ENCODE measurements at places on chromosomes 4 and X.

GRCh38 chr4:142960126-142960525, 114.0 kb upstream of the INPP4B start:
- no peak for DNase-seq

DNA sequence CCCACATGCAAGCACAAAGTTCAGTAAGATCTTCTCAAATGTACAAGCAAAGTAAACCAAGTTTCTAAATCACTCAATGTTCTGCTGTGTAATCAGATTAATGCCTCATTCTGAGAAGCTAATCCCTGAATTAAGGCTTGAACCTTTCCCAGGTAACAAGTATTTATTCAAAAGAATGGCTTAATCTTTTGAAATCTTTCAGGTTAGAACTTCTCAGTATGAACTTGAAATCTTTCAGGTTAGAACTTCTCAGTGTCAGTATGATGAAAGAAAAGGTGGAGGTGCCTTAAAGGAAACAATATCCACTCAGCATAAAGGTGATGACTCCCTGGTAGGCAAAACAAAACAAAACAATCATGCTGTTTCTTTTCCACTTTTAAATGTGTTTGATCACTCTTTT, 29.0 kb downstream of the TMPRSS11B start:
- no peak for DNase-seq

- DNase-seq = no peak
These were observed 537.5 kb downstream of the BCOR start for GRCh38 chrX:39560271-39560670.

DNA sequence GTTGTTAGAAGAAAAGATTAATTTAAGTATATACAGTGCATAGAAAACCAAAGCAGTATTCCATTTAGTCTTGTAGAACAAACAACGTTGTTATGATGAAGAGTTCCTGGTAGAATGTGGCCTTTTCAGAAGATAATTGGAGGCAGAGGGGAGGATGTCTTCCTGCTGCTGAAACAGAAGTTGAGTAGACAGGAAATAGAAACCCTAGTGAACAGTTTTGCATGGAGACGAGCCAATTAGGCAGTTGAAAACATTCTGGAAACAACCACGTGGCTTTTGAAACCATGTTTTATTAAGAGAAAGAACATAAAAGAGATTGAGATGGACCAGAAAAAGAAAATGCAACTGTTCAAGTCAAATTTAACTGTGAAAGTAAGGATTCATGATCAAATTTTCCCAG, 325.2 kb downstream of the CAMK2D start:
- DNase-seq = no peak

- no peak for DNase-seq
These were observed 180.4 kb downstream of the CPEB2 start for GRCh38 chr4:15182600-15183220.

- DNase-seq = no peak
These were observed 562.1 kb downstream of the TMA16 start for GRCh38 chr4:164056426-164057142.

DNA sequence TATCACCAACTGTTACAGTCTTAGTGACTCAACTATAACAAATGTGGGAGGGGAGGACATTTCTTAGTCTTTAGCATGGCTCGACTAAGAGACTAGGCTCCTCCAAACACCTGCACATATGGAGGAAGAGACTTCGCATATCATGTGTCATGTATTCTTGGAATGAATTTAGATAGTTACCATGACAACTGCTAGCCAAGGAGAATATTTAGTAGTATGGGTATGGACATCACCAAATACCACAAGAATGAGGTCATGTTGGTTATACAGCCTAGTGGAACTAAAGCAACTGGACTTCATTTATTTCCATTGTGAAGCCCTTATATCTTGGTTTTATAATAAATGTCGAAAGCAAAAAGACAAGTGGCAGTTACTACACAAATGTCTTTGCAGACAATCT, 512.3 kb downstream of the CFAP47 start:
- DNase-seq = no peak

- DNase-seq = no peak
These were observed 189.1 kb downstream of the SLC7A11 start for GRCh38 chr4:138052806-138053632.

DNA sequence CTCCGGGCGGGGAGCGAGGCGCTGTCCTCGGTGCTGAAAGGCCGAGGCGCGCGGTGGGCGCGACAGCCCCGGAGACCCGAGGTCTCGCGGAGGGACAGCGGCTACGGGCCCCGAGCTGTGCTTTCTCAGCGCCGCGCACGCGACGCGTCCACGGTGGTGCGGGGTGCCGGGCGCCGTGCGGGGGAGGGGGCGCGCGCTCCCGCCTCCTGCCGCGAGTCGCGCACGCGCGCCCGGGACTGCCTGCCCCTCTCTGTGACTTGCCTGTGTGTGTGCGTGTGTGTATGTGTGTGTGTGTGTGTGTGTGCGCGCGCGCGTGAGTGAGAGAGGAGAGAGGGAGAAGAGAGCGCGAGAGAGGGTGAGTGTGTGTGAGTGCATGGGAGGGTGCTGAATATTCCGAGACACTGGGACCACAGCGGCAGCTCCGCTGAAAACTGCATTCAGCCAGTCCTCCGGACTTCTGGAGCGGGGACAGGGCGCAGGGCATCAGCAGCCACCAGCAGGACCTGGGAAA, at the start of gene GRIA2:
GRIA2 (plus strand) TSS at position 358 of the 511 bp plus-strand sequence. CDS start 315 bp downstream, outside the sequence.
- DNase-seq = no peak

DNA sequence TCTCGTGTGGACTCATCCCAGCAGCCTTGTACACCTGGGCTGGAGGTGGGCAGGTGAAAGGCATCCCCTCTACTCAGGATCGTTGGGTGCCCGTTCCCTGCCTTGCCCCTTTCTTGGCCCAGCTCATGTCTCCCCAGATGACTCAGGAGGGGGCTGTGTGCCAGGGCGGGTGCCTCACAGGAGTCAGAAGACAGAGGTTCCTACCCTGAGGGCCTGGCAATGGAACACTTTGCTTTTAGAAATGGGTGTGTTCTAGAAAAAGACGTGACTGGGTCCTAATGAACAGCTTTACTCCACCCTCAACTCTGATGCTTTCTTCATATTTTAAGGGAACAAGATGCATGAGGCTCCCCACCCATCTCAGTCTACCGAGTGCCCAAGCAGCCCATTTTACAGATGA, 22.5 kb upstream of the TRIM2 start:
- no peak for DNase-seq

DNA sequence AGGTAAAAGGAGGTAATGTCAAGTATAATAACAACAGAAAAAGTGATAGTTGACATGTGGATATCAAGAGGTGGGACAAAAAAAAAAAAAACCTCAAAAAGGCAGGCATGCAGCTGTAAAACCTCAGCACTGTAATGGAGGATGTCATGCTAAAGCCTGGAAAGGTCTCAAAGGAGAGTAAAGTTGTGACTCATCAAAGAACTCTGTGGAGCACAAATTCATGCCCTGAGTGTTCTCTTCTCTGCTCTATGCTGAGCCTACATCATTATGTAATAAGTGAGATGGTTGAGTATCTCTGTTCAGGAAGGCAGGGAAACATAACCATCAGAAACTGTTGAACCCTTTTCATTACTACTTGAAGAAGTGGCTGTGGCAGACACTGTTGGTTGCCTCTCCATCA, 597.8 kb downstream of the BCOR start:
- DNase-seq = no peak

- DNase-seq = no peak
These were observed 25.6 kb upstream of the CORIN start for GRCh38 chr4:47863486-47863885.

- no peak for DNase-seq
These were observed 7.0 kb downstream of the USP46 start for GRCh38 chr4:52651996-52652672.

GRCh38 chrX:147803948-147804347, 107.8 kb upstream of the FMR1 start:
- no peak for DNase-seq

DNA sequence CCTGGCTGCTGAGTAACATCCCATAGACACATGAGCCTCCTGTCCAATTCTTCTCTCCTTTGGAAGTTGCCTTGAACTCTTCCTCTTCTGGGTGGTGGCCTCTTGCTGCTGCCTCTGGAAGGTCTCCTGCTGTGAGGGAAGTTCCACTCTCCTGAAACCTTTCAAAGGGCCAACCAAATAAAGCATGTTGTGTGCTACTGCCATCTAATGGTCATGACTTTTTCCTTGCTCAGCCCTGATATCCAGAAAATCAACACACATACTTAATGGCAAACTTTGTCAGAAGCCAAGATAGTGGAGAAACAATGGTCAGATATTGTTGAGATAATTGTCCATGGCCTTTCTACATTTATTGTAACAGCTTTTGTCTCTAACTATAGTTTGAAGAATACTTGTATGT, 19.1 kb upstream of the ZXDA start:
- DNase-seq = no peak

GRCh38 chr4:17670423-17670822, 56.0 kb downstream of the MED28 start:
- no peak for DNase-seq

- no peak for DNase-seq
These were observed 257.6 kb upstream of the DDX53 start for GRCh38 chrX:22742174-22742573.

GRCh38 chrX:20361890-20362262, 95.2 kb upstream of the RPS6KA3 start:
- no peak for DNase-seq

DNA sequence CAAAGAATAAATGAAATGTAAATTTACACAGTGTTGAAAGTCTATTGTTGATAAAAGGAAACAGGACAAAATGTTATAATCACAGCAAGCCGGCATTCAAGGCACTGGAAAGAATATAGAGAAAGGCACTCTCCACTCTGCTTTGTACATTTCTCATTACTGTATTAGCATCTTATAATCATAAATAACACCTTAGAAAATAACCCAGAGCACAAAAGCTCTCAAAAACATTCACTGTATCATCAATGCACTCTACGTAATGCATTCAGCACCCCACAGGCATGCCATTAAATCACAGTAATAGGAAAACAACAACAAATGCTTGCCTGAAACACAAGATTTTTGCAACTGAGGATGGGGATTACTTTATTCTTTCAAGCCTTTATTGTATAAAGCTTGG, 75.3 kb upstream of the TRPC3 start:
- DNase-seq = no peak

DNA sequence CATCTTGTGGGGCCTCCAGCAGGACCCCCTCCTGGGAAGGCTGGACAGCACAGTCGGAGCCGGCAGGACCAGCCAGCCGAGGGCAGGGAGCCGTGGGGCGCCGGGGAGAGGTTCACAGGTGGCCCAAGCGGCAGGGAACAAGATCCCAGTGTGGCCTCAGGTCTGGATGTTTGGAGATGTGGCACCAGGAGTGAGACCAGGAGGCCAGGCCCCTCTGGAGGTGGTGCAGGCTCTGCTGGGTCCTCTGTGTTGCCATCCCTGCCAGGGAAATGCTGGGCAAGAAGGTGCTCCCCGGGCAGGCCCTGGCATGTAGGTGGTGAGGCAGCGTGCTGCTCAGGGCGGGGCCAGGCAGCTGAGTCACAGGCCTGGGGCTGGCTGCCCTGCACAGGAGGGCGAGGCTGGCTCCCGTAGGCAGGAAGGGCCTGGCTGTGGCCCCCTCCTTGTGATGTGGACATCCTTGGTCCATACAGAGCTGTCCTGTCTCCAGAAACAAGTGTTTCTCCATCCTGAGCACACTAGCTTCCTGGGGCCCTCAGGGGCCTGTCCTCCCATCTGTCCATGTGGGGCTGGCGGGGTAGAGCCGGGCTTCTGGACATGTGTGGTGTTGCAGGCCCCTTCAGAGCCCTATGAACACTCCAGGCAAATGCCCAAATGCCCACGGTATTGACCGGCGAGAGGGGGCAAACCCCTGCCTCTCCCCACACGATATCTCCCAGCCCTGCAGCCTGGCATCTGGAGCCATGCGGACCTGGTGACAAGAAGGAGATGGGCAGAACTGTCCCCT, 4.8 kb upstream of the HGFAC start:
- no peak for DNase-seq

- DNase-seq = no peak
These were observed 43.8 kb downstream of the PDS5A start for GRCh38 chr4:39933671-39934590.

DNA sequence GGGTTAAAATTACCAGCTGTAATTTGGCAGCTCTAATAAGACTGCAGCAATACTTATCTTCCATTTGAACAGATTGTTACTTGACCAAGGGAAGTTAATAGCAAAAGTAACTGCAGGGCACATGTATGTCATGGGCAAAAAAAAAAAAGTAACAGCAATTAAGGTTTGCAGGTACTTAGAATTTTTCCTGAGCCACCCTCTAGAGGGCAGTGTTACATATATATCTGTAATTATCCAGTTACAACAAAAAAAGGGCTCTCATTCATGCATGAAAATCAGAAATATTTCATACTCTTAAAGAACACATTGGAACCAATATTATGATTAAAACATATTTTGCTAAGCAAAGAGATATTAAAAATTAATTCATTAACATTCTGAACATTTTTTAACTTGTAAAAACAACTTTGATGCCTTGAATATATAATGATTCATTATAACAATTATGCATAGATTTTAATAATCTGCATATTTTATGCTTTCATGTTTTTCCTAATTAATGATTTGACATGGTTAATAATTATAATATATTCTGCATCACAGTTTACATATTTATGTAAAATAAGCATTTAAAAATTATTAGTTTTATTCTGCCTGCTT, 25.1 kb downstream of the XIAP start:
- DNase-seq = no peak

GRCh38 chr4:166594326-166594946, 639.9 kb downstream of the SPOCK3 start:
- DNase-seq = no peak

- DNase-seq = no peak
These were observed 273.9 kb downstream of the TLL1 start for GRCh38 chr4:166146806-166147540.

DNA sequence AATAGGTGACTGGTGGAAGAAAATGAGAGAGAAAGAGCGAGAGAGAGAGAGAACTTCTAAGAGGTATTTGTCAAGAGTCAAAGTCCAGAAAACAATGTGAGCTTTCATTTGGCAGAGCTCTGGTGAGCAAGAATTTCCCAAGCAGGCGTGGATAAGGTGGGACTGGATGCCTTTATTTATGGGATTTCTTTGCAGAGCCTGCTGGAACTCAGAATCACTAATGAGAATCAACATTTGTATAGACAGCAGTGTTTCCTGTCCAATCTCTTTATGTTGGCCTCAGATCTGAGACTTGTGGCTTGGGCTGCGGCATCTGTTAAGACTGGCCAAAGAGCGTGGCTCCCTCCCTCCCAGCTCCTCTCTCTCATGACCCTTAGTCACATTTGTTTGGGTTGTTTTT, 67.9 kb upstream of the TBL1X start:
- no peak for DNase-seq

DNA sequence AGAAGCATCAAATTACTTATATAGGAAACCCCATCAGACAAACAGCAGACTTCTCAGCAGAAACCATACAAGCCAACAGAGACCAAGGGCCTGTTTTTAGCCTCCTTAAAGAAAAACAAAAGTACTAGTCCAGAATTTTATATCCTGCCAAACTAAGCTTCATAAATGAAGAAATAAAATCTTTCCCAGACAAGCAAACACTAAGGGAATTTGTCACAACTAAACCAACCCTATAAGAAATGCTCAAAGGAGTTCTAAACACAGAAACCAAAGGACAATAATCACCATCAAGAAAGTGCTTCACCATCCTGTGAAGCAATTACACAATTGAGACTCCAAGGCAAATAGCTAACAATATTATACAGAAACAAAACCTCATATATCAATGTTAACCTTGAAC, 238.6 kb downstream of the NKX6-1 start:
- DNase-seq = no peak
